ENCODE measurements at places on chromosomes 6 and 20.
A peak's percentile ranks its signal among the peaks of the same experiment; 100 is the strongest.

DNA sequence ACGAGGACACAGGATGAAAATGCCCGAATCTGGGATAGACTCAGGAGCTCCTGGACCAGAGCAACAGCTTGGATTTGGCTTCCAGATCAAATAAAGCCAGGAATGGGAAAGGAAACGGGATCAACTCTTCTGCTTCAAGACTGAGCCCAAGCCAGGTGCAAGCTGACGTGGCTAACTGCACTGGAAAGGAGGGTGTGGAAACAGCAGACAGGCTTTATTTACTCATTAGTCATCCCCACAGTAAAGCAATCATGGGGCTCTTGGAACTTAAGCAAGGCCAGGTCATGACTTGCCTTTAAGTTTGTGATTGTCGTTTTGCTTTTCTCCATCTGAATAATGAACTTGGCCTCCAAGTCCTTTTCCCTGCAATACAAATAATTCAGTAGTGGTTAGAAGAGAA, 45.2 kb downstream of the KIF16B start:
- peak; percentile 95 for DNase-seq

DNA sequence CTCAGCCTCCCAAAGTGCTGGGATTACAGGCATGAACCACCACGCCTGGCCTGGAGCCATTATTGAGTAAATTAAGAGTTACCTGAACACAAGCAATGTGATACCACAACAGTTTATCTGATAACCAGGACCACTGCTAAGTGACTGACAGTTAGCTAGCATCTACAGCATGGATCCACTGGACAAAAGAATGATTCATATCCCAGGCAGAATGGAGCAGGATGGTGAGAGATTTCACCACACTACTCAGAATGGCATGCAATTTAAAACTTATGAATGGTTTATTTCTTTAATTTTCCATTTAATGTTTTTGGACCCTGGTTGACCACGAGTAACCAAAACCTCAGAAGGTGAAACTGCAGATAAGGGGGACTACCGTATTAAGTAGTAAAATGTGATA, 48.6 kb downstream of the RALGAPA2 start:
- no peak for DNase-seq

DNA sequence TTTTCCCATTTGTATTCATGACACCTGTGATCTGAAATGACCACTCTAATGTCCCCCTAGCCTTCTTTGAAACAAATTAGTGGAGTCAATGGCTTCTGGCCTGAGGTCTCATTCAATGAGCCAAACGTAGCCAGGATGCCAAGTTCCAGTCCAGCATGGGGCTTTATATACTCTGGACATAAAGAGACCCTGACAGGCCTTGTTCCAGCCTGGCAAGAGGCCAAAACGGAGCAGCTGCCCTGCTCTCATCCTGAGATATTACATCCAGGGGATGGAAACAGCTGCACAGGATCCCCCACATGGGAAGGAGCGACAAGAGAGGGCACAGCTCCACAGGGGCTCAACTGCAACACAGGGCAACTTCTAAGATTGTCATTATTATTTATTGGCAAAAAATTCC, 437.8 kb downstream of the CDH26 start:
- no peak for DNase-seq

GRCh38 chr6:93713974-93714373, 294.6 kb upstream of the EPHA7 start:
- no peak for DNase-seq

GRCh38 chr6:14100138-14100537, 17.4 kb upstream of the CD83 start:
- DNase-seq = no peak
